ENCODE measurements at places on chromosomes 7 and 10.

GRCh38 chr7:151664268-151664667 lies 144.6 kb upstream of the RHEB start:
- DNase-seq, result no peak

DNA sequence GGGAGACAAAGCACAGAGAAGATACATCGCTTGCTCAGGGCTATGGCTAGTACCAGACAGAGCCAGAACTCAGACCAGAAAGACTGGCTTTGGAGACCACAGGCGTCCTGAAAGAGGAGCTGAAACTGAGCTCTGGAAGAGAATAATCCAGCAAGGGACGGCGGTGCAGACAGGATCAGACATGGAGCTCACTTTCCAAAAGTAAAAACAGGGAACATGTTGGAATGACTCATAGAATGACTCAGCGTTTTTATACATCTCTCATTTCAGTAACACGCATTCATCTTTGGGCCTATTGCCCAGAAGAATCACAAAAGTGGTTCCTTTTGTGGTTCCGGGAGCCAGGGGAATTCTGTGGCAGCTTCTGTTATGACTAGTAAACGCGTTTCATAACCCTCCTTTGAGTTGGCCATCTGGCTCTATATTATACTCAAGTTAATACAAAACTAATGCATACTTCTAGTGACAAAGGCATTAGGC lies 37.2 kb downstream of the PLEKHS1 start:
- DNase-seq, result no peak

DNA sequence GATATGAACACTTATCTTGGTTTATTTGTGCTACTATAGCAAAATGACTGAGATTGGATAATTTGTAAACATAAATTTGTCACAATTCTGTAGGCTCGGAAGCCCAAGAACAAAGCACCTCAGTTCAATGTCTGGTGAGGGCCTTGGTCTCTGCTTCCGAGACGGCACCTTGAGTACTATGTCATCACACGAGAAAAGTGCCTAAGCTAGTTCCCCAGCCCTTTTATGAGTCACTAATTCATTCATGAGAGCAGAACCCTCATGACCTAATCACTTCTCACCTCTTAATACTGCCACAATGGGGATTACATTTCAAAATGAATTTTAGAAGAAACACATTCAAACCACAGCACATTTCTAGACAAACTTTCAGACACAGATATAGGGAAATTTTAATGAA lies 52.0 kb upstream of the PRSS1 start:
- DNase-seq, result no peak

- DNase-seq, result no peak
These were observed 11.8 kb downstream of the MET start for GRCh38 chr7:116683786-116684185.

GRCh38 chr10:95248989-95249388 lies 41.8 kb downstream of the PDLIM1 start:
- no peak for DNase-seq

- DNase-seq, result no peak
These were observed 126.7 kb upstream of the CXCL12 start for GRCh38 chr10:44511601-44512000.

DNA sequence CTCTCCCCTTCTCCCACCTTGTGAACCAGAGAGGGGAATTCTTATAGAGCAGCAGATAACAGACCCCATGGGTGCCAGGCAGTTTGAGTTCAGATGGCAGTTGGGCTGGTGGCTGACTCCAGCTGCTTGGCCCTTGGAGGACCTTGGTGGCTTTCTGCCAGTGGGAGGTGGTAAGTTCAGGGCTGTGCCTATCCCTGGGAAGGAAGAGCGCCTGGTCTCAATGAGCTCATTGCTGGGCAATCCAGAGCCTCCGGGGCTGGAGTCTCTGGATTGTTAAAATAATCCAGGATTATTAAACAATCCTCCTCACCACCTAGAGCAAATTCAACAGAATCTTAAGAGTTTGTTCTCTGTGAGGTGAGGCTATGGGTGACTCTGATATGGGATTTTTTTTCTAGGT lies 105.2 kb downstream of the FANK1 start:
- no peak for DNase-seq

- DNase-seq, result no peak
These were observed 23.6 kb downstream of the BZW2 start for GRCh38 chr7:16669581-16669980.

GRCh38 chr7:70316745-70317144 lies 718.5 kb downstream of the AUTS2 start:
- DNase-seq, result peak; percentile 34

DNA sequence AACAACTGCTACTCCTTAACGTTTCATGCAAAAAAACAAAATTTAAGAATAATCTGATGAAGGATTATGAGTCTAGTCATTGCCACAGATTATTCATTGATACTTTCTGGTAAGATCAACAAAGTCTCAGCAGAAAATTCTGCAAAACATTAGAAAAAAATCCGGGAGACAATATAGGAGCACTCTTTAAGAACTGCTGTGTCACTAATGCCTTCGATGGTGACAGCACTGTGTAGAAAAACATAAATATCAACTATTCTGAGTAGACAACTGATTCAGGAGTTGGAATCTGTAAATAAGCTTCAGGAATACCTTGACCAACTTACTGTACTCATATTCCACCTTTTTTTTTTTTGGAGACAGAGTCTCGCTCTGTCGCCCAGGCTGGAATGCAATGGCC lies 69.0 kb downstream of the CYTH3 start:
- no peak for DNase-seq

DNA sequence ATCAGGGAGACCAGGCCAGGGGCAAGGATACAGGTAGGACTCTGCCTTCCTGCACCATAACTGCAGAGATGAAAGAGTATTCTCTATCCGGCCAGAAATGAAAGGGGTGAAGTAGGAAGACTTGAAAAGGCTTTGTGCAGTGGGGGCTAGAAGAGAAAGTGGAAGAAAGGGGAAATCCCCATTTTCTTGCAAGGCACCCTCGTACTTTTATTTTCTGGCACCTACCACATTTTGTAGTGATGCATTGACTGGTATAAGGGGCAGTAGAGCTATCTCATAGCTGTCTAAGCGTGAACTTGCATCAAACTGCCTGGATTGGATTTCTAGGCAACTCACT lies 752 bp upstream of the CAMK2G start:
- no peak for DNase-seq

DNA sequence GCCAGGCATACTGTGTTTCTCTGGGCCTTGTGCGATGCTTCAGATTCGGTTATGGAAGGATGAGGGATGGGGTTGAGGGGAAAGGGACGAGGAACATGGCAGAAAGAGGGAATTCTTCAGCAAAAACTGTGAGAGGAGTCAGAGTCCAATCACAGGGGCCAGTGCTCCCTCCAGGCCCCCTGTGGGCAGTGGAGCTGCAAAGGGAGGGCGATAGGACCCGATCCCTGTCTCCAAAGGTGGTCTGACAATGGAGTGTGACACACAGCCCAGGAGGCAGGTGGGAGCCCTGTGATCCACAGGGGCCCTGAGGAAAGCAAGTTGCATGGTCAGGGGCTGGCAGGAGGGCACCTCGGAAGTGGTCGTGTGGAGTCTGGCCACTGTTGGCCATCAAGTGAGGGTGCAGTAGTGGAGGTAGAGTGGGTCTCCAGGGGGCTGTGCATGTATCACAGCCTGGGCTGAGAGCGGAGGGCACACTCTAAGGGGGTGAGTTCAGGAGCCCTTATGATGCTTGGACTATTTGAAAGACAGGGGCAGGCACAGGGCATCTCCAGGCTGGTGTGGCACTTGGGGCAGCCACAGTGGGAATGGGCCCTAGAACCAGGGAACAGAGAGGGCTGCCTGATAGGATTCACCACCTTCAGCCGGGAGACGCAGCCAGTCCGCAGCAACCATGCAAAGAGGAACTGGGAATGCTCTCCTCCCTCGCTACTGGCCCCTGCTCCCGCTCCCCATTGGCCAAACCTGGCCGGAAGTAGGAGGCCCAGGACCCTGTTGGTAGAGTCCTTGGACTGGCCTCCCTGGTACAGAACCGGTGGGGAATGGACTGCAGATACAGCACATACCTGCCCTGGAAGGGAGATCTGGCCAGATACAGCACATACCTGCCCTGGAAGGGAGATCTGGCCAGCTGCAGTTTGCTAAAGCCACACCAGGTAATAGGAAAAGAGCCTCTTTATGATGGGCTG lies 115.9 kb downstream of the ADCY1 start:
- no peak for DNase-seq

- no peak for DNase-seq
These were observed 42.5 kb upstream of the TMEM236 start for GRCh38 chr10:17709492-17709891.

- no peak for DNase-seq
These were observed 9.2 kb downstream of the PCBD1 start for GRCh38 chr10:70879207-70879606.

Measured in CD8-positive, alpha-beta T cell (primary cell).